Activated T-helper 17 cell treated with anti-CD3 and anti-CD28 coated beads, Interleukin-2, amount 50 U/mL, for 72 hours (primary cell): ENCODE measurements at places on chromosomes 4 and X. TPM values are rescaled to one million over a fixed set of nuclear protein-coding genes. Genes with fewer than 3 reads are reported as not detected.

- ATAC-seq, result peak; percentile 91
Observed at GRCh38 chr4:105352826-105353225, 121.0 kb downstream of the PPA2 start.

DNA sequence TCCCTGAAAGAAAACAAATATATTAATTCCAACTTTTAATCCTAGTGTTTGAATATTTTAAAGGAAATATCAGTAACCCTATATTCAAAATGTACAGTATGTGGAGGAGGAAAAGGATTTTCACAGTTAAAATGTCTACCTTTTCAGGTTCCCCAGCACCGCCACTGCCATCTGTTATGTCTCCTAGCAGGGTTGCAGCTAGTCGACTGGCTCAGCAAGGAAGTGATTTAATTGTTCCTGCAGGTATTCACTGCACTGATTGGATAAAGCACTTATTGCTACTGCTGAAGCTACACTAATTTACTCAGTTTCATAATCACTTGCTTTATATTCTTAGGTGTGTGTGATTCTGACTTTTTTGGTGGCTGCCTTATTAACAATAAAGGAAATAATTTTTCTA is 65.5 kb upstream of the FHDC1 start:
- no peak for ATAC-seq

Gene MAP7D2
- 0.22 TPM for total RNA-seq

DNA sequence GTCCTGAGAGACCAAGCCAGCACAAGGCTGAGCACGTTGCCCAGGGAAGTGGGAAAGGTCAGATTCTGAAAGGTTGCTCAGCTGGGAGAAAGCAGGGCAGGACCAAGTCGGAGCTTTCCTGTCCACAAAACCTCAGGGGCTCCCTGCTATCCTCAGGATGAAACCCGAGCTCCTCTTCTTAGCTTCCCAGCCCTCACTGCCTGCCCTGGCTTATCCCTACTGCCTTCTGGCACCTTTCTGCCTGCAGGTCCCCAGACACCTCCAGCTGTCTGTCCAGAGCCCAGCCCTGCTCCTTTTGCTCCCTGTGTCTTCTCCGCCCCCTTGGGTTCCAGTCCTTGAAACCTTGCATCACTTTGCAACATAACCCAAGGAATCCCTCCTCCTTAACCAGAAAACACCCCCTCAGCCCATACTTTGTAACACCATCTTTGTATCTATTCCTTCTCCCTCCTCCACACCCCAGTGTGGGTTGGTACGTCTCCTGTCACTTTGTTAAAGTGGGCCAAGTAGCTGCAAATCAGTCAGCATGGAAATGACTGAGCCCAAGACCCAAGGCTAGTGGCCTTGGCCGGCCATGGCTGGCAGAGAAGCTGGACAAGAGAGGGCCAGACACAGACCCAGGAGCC is 20.0 kb upstream of the PRRG3 start:
- no peak for ATAC-seq

DNA sequence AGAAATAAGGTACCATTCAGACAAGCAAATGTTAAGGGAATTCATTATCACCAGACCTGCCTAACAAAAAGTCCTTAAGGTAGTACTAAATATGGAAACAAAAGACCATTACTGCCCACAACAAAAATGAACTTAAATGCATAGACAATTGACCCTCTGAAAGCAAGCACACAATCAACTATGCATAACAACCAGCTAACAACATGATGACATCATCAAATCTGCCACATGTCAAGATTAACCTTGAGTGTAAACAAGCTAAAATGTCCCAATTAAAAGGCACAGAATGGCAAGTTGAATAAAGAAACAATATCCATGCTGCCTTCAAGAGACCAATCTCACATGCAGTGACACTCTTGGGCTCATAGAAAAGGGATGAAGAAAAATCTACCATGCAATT is 160.7 kb upstream of the CPXCR1 start:
- ATAC-seq, result no peak

DNA sequence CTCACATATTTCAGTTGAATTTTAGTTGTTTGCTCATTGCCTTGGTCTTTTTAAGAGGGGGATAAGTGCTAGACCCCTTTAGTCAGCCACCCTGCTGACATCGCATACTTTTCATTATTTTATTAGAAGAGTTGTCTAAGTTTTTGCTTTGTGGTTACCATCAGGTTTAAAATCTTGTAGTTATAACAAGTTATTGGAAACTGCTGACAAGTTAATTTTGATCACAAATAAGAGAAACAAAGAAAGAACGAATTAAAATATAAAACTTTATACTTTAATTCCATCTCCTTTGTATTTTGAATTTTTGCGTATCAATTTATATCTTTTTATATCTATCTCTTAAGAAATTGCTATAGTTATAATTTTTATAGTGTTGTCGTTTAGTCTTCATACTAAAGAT is 679.7 kb downstream of the TECRL start:
- ATAC-seq, result no peak

GRCh38 chrX:108558217-108558616 is 118.6 kb downstream of the COL4A5 start:
- no peak for ATAC-seq

DNA sequence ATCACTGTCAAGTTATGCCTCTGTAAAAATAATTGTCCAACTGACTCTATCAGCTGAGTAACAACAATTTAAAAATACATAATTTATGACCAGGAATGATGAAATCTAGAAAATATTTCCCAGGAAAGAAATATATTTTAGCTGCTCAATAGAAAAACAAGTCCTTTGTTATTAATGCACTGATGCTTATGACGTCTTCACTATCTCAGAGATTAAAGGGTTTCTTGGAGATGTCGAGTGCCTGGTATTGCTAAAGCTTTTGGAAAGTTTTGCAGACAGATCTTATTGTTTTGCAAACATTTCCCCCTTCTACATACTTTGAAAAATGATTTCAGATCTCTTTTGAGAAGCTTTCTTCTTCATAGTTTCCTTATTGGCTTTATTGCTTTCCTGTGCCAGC is 154.6 kb upstream of the RPS6KA3 start:
- ATAC-seq, result no peak

DNA sequence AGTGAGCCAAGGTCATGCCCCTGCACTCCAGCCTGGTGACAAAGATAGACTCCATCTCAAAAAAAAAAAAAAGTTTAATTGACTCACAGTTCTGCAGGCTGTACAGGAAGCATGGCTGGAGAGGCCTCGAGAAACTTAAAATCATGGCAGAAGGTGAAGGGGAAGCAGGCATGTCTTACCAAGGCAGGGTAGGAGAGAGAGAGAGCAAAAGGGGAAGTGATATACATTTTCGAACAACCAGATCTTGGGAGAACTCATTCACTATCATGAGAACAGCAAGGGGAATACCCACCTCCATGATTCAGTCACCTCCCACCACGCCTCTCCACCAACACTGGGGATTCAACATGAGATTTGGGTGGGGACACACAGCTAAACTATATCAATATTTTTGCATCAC is 315.2 kb upstream of the HTR2C start:
- no peak for ATAC-seq

DNA sequence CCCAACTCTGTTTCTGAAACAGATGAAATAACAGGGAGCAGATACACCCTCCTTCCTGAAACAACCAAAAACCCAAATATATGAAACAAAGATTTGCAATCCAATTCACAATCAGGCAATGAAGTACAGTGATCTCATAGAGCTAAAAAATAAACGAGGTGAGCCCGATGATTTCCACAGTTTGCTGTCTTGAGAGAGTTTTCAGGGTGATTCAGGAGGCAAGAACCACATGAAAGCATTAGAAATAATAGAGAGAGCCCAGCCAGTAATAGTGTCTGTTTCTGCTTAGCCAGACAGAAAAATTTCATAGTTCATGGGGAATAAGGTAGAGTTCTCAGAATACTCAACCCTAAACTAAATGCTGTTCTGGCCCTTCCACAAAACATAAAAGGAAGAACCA is 296.2 kb downstream of the PDHA2 start:
- no peak for ATAC-seq

Gene BGN
- total RNA-seq, result not detected

GRCh38 chr4:2393353-2394270 is 24.8 kb downstream of the ZFYVE28 start:
- peak; percentile 24 for ATAC-seq

DNA sequence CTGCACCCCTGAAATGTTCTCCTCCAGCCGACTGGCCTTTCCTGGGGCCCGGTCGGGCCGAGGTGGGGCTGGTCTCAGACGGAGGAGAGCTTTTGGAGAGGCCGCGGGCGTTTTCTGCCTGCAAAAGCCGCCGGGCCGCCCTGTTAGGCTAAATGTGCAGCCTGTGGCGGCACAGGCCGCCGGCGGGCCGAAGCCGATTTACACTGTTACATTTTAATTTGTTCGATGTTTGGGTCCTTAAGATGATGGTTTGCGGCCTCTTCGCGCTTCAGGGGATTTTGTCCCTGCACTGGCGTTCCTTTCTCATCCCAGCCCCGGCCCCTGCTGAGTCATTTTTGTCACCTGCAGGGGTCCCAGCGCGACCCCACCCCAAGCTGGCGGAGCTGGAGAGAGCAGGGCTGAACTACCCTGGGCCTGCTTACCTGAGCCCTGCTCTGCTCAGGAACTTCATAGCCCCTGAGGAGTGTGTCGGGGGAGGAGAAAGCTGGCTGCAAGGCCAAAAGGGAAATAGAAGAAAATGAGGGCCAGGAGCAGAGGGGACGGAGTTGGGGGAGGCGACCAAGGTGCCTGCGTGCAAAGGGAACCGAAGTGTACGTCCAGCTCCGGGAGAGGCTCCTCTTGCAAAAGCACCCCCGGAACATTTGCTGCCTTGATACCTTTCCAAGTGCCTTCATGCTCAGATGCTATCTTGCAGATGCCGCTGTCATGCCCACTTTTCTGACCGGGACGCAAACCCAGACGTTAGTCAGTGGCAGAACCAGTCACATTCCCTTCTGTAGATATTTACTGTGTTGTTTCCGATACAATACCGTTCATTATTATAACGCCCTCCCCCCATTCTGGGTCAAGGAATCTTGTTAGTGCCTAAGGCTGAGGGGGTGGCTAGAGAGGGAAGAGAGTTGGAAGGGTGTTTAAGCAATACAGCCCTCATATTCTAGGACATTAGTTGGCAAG is 977 bp upstream of the RBBP7 start:
- peak; percentile 1 for ATAC-seq

GRCh38 chrX:21757960-21758359 is at the start of gene SMPX:
Gene SMPX, minus strand, starts transcription at chrX:21758116. Its CDS starts 3,826 bp downstream, at chrX:21754290.
- ATAC-seq, result no peak

DNA sequence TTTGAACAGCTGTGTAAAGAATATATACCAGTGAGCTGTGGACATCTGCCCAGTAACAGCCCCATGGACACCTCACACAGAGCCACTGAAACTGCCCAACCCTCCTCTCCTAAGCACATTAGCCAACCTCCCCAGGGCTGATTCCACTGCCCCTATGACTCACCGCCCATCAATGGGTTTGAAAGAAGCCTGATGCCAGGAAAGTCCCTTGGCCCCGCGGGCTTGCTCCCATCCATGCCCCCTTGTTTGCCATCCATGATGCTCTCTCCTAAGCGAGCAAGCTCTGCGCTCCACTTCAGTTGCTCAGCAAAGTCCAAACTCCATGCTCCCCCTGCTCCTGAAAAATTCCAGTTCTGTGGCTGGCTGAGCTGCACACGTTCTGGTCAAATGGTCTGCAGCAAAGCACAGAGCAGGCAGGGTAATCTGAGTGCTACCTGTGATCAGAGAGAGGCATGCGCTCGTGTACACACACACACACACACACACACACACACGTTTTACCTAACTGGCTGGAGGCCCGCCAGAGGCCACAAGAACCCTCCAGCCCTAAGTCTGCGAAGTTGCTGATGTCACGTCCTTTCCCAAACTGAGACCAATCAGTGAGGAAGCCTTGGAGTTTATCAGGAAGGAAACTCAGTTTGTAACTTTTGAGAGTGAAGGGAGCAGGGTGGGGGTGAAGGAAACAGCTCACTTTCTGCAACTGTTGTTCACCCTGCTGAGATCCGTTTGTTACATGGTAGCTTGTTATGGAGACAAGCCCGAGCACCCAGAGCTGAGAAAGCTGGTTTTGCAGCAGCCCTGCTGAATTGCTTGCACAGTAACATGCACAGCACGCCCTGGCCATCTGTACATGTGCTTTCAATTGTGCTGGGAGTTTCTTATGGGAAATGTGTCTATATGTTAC is at the start of gene ASB9:
ASB9 (minus strand) TSS at position 466 of the 904 bp plus-strand sequence; CDS start at position 257, 209 bp downstream.
- peak; percentile 73 for ATAC-seq

GRCh38 chrX:119521246-119521645 is 44.0 kb downstream of the STEEP1 start:
- no peak for ATAC-seq

DNA sequence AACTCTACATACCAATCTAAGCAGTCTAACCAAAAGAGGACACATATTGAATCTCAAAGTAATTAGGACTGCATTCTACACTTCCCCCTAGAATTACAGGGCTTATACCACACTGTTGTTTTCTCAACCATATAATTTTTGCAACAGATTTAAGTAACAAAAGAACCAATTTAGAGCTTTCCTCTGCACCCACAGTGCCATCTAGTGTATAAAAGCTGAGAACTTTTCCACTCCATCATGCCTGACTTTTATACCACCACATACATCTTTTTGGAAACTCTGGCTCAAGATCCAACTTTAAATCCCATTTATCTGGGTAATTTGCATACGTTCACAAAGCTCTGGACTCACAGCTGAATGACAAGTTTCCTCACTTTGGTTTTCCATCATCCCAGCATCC is 99.5 kb downstream of the EFHC2 start:
- no peak for ATAC-seq

GRCh38 chr4:165810726-165811125 is 62.3 kb upstream of the TLL1 start:
- ATAC-seq, result no peak

DNA sequence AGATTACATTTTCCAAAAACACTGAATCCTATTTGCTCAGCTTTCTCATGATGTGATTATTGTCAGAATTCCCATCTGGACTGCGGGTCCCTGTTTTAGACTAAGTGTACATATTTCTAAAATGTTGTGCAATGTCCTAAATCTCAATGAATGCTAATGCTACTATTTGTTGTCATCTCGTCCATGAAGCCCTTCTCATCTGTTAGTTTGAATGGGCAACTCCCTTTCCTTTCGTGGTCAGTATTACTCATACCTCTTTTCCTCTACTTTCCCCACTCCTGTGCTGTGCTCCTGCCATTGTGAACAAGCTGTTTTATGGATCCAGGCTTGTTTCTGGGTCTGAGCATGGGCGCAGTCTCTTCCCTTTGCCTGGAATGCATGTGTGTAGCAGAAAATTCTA is 91.0 kb downstream of the MID1 start:
- no peak for ATAC-seq

DNA sequence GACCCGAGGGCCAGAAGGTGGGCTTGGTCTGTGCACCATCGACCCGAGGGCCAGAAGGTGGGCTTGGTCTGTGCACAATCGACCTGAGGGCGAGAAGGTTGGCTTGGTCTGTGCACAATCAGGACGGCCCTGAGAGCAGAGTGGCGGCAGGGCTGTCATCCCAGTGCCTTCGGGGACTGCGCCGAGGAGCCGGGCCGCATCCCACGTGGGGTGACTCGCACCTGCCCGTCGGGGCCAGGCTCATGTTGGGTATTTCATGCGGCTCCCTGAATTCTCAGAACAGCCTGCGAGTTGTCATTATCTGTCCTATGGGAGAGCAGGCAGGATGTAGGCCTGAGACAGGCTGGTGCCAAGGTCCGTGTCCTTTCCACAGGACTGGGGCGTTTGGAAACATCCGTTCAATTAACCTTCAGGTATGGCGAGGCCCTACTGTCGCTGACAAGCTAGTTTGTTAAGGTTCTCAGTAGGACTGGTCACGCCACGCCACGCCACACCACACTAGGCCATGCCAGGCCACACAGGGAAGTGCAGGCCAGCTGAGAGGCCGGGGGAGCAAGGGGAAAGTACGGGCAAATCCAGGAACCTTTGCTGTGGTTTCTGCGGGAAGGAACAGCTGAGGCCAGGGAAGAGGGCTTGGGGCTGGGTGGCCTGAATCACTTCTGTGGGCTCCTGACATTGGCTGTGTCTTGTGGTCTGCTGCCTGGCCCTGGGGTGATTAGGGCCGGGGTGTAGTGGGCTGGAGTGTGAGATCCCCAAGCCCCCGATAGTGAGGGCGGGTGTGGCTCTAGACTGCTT is 182.9 kb downstream of the AFAP1 start:
- ATAC-seq, result no peak

Gene MAGEA9
- total RNA-seq, result not detected
